ENCODE measurements at places on chromosomes 16 and 17. TPM values are rescaled to one million over a fixed set of nuclear protein-coding genes. Genes with fewer than 3 reads are reported as not detected.

ELAC2 gene
- 47.1 TPM for total RNA-seq

DNA sequence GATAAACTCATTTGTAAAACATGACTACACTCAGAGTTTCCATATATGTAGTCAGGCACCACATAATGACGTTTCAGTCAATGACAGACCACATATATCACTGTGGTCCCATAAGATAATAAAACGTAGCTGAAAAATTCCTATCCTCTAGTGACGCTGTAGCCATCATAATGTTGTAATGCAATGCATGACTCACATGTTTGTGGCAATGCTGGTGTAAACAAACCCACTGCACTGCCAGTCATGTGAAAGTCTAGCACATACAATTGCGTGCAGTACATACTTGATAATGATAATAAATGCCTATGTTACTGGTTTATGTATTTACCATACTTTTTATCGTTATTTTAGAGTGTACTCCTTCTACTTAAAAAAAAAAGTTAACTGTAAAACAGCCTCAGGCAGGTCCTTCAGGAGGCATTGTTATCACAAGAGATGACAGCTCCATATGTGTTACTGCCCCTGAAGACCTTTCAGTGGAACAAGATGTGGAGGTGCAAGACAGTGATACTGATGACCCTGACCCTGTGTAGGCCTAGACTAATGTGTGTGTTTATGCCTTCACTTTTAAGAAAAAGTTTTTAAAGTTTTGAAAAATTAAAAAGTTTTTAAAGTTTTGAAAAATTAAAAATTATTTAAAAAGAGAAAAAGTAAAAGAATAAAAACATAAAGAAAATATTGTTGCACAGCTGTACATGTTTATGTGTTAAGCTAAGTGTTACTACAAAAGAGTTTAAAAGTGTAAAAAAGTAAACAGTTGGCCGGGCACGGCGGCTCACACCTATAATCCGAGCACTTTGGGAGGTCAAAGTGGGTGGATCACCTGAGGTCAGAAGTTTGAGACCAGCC is 9.0 kb downstream of the STAT5B start:
- DNase-seq: no peak

CMTM2 gene
- total RNA-seq: not detected

DNA sequence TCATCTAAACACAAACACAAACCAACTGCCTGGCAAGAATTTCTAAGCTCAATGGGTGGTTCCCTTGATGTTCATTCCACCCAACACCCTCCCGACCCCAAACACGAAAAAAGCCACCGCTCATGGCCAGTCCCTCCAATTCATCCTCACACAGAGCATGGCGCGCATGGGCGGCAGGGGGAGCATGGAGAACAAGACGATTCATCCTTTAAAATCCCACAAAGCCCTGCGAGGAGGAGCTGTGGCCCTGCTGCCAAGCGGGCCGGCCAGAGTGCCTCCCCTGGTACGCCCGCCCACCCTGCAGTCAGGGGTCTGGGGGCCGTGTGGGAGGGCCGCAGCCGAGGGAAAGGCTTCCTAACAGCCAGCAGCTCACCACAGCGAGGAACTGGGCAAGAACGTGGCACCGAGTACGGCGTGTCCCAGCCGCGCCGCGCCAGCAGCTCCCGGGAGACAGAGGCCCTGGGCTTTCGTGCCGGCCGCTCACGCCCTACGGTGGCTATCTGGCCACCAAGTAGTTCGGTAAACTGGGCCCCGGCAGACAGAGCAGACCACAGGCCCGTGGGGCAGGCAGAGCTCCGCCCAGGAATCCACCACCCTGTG is 60.9 kb downstream of the KLHDC4 start:
- DNase-seq: no peak

TPSD1 gene
- total RNA-seq: 4.3 TPM

GRCh38 chr17:42514279-42514678 is 21.8 kb upstream of the NAGLU start:
- no peak for DNase-seq

- DNase-seq: no peak
These were observed 82.1 kb downstream of the MSI2 start for GRCh38 chr17:57338257-57338914.

DNA sequence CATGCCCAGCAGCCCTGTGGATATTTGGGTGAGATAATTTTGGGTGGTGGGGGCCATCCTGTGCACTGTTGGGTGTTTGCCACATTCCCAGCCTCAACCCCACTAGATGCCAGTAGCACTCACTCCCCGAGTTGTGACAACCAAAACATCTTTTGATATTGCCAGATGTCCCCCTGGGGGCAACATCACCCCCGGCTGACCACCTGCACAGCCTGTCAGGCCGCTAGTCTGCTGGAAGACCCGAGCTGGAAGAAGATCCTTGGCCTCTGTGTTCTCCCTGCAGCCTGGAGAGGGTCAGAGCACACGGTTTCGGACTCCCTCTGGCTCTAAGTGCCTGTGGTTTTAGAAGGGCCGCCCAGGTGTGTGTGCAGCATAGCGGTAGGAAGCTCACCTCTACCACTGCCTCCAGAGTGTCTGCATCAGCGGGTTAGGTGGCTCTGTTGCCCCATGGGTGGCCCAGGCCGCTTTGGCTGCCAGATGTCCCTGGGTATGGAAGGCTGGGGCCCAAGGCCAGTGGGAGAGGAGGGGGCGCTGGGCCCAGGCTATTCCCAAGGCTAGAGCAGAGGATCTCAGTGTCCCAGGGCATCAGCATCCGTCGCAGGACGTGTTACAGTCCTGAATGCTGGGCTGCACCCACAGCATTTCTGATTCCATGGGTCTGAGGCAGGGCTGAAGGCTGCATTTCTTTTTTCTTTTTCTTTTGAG is 195.8 kb upstream of the GSE1 start:
- DNase-seq: peak; percentile 23

DNA sequence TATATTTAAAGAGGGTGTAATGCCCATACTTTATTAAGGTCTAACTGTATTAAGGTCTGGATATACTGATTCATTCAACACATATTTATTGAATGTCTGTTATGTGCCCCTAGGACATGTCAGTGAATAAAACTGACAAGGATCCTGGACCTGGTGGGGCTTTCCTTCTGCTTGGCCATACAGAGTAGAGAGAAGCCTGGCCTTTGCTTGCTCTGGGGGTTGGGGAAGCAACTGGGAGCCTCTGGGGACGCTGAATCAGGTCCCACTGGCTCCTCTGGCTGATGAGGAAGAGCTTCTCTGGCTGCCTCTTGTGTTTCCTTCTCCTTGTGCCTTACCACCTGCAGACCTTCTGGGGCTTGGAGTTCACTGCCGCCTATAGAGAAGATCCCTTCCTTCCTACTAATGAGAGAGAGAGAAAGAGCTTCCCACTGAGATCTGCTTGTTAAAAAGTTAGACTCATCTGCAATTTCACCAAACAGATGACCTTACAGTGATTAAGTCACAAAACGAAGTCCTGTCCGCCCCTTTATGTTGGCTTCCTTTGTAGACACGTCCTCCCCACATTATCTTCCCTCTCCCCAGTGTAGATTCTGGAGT is 49.7 kb downstream of the MSI2 start:
- no peak for DNase-seq

STH gene
- not detected for total RNA-seq

DNA sequence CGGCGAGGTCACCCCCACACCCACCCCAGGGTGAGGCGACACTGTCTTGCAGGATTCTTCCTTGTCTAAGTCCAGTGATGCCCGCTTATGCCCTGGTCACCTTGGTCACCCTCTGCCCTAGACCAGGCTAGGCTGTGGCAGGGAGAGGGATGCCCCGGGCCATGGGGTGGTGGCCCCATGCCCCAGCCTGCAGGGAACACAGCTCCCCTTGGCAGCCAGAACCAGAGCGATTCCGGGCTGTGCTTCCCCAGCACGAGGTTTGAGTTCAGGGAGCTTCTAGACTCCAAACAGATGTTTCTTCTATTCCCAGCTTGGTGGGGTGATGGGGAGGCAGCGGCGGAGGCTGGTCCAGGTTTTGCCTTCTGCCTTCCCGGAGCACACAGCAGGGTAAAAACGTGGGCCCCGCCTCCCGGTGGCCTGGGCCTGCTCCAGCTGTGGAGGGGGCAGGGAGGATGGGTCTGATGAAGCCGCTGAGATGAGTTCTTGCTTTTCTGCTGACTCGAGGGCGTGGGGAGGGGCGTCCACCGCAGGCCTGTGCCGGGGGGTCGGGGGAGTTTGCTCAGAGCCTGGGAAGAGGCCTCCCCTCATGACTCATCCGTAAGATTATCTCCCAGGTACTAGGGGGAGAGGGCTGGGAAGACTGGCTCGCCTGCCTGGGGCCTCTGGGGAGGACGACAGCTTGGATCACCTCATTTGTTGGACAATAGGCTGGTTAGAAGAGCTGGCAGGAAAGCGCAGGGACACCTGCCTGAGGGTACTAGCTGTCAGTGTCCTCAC is 15.4 kb downstream of the SMTNL2 start:
- DNase-seq: no peak

DNA sequence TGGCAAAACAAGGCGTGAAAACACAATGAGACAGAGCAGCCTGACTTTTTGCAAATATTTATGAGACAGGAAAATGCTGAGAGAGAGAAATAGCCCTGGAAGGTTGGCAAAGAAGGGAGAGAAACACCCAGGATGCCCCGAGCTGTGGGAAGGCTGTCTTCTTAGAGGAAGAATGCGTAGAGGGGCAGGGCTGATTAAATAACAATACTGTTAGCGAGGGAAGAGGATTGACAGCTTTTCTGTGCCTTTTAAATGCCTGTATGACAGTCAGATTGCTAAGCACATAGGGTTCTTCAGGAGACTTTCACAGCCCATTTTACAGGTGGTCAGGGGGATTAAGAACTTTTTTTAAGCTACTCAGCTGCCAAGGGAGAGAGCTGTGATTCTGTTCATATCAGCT is 219.2 kb downstream of the SHISA9 start:
- no peak for DNase-seq

DNA sequence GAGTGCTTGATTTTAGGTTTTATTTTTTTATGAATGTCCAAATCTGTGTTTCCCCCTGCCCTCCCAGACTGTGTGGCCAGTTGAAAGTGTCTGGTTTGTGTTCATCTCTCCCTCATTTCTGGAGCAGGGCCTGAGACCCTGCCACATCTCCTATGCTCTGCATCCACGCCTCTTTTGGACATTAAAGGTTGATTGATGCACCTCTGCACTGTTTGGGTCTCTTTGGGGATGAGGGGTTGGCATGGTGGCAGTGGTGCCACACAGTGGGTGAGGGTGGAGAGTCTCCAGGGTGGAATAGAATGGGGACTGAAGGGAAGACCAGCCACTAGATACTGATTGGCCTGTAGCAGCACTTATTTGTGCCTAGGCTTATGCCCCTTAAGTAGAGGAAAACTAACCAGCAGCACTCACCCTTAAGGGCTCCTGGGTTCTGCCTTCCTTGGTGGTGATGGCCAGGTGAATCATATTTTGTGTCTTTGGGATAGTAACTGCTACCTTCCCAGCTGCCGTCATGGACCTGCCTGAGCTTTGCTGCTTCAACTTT is 7.9 kb downstream of the DYNLL2 start:
- no peak for DNase-seq

TMC8 gene
- total RNA-seq: 6.0 TPM

GRCh38 chr16:64950262-64950661 is 171.6 kb downstream of the CDH11 start:
- no peak for DNase-seq

NFATC2IP gene
- total RNA-seq: 45.0 TPM

GRCh38 chr17:63474174-63474573 is 2.7 kb upstream of the ACE start:
- peak; percentile 69 for DNase-seq

MYO15A gene
- total RNA-seq: 2.0 TPM

ABCA8 gene
- total RNA-seq: 6.0 TPM

CBLN1 gene
- 0.76 TPM for total RNA-seq

- DNase-seq: peak; percentile 20
These were observed 52.0 kb downstream of the SREBF1 start for GRCh38 chr17:17784657-17785267.

ADCY9 gene
- total RNA-seq: 41.8 TPM

GRCh38 chr17:74006371-74006770 is 197.1 kb upstream of the RPL38 start:
- no peak for DNase-seq

DNA sequence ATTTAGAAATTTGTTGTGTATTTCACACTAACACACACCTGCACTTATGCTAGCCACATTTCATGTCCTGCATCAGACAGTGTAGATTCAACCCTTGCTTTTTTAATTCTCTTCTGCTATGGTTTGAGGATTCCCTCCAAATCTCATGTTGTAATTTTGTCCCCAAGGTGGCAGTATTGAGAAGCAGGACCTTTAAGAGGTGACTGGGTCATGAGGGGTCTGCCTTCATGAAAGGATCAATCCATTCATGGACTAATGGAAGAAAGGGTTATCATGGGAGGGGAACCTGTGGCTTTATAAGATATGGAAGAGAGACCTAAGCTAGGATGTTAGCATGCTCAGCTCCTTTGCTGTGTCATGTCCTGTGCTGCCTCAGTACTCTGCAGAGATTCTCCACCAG is 1032.2 kb downstream of the CDH11 start:
- peak; percentile 24 for DNase-seq
